ENCODE measurements at places on chromosomes 5 and 9.

DNA sequence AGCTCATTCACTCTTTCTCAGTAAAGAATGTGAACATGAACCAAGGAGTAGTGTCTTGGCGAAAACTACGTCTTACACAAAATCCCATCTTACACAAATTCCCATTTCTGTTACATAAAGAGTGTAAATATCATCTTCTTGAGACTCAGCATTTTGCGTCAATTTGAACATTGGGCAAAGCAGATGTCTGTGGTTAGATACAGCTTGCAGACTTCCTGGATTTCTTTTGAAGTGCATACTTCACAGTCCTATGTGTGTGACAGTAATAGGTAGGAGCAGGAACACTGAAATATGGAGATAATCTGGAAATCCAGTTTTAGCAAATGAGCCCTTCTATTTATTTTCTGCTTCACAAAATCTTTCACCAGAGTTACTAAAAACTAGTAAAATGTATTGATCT, 58.8 kb downstream of the C6 start:
- DNase-seq: no peak

GRCh38 chr5:34570721-34571676, 85.1 kb upstream of the RAI14 start:
- DNase-seq: no peak

DNA sequence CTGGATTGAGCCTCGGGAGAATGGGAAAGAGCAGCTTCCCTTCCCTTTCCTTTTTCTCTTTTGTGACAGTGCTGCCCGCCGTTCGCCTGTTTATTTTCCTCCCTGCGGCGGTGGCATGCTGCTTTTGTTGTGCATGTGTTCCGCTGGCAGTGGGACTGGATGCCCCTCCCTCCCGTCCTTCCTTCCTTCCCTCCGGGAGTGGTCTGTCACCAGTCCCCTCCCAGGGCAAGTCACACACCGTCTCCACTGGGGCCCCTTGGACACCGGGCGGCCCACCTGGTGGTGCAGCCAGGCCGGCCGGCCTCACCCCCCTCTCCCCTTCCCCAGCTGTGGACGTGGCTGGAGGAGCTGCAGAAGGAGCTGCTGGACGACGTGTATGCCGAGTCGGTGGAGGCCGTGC, 214.7 kb downstream of the TRIO start:
- no peak for DNase-seq

- DNase-seq: no peak
Measured at GRCh38 chr5:175561085-175561484, 82.7 kb downstream of the SFXN1 start.

DNA sequence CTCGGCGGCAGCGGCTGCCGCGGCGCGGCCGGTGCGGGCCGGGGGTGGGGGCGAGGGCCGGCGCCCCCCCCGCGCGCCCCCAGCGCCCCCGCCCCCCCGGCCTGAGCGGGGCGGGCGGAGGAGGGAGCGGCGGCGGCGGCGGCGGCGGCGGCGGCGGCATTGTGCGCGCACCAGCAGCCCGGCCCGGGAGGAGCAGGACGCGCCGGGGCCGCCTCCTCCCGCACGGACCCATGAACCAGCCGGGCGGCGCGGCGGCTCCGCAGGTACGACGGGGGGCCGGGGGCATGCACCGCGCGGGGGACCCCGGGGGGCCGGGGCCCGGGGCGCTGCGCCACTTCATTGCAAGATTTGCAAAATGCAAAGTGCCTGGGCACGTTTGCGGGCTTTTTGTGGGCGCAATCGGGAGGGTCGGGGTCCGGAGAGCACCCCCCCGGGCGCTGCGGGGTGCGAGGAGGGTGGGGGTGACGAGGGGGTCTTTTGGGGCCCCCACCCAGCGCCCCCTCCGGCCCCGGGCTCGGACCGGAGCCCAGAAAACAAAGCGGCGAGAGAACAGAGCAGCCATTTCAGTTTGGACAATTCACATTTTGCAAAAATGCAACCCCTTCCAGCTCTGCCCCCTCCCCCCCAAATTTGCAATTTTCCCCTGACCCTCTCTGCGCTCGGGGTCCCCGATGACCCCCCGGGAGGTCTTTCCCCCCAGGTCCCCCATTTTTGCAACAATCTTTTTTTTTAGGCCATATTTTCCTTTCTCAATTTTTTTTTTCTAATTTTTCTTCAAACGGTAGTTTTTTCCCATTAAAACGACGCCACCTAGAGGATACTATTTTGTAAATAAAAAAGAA, at the start of gene ZNF618:
Gene ZNF618 (plus strand): TSS at position 159 of the 842 bp plus-strand sequence. CDS start 72 bp downstream, at position 231.
- DNase-seq: no peak

DNA sequence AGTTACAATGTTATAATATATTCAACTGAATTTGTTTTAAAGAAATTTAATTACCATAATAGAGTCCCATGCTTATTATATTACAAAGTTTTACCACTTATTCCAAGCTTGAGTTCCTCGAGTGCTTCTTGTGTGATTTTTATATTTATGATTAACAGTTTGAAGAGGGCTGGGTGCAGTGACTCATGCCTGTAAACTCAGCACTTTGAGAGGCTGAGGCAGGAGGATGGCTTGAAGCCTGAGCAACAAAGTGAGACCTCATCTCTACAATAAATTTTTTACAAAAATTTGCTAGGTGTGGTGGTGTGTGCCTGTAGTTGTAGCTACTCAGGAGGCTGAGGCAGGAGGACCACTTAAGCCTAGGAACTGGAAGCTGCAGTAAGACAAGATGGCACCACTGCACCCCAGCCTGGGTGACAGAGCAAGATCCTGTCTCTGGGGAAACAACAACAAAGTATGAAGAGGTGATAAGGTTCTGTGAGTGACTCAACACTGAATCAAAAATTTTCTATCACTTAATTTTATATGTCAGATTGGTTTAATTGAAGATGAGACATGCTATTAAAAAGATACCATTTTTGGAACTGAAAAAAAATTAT, 9.2 kb downstream of the POC5 start:
- no peak for DNase-seq

GRCh38 chr5:157690690-157691433, 19.5 kb downstream of the C5orf52 start:
- no peak for DNase-seq

- DNase-seq: no peak
Measured at GRCh38 chr9:93091056-93091452, 5.0 kb upstream of the CARD19 start.

GRCh38 chr5:1642221-1642620, 118.5 kb upstream of the LPCAT1 start:
- DNase-seq: no peak

- no peak for DNase-seq
Measured at GRCh38 chr9:131743096-131743495, 3.2 kb upstream of the RAPGEF1 start.

- DNase-seq: no peak
Measured at GRCh38 chr9:15278091-15278687, 28.8 kb downstream of the TTC39B start.

DNA sequence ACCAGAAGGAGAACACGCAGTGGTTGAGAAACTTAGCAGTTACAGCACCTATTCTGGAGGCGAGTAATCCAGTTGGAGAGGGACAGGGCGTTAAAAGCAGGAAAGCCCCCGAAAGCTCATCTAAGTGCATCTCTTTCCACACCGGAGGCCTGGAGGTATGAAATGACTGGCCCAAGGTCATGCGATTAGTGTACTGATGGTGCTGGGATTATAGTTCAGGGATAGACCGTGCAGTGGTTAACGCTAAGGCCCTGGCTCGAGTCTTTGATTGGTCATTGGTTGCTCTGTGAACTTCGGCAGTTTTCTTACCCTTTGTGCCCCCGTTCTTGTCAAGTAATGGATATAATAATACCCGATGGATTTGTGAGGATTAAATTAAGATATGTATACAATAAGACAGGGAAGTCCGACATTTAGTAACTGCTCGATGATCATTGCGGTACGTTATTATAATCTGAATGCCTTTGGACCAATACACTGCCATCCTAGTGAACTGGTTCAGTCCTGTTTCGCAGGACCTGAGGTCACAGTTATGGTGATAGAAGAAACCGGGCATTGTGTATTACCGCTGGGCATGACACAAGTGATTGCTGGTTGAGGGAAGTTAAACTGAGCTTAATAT, 960 bp downstream of the CANX start:
- DNase-seq: no peak

Data from smooth muscle cell of the brain vasculature (primary cell).